GM23338 (cell line): ENCODE measurements at places on chromosomes 7 and 10. TPM values are rescaled to one million over a fixed set of nuclear protein-coding genes. Genes with fewer than 3 reads are reported as not detected.

The DOCK4 gene
- total RNA-seq: 33.8 and 38.8 TPM in 2 replicates

- no peak for DNase-seq
- H3K27ac ChIP-seq: no peak overlapping the region
- H3K4me3 ChIP-seq: no peak overlapping the region
- H3K27me3 ChIP-seq: no peaks in the 10 kb centered on the region
These were observed 86.0 kb downstream of the ICA1 start for GRCh38 chr7:8175929-8176369.

The NCF1 gene
- 0.49 and 1.0 TPM in 2 replicates for total RNA-seq

The EFCAB10 gene
- total RNA-seq: 4.7 and 6.7 TPM in 2 replicates

- H3K27ac ChIP-seq: no peak overlapping the region
- H3K27me3 ChIP-seq: no peaks in the 10 kb centered on the region
- H3K36me3 ChIP-seq: no peaks in the 10 kb centered on the region
- no peak for DNase-seq
These were observed 72.1 kb upstream of the GRB10 start for GRCh38 chr7:50854831-50855230.
